ENCODE measurements at places on chromosomes 4 and X.
A peak's percentile ranks its signal among the peaks of the same experiment; 100 is the strongest.

GRCh38 chr4:140049849-140050637 lies 103.9 kb downstream of the MAML3 start:
- peak; percentile 35 for DNase-seq

- no peak for DNase-seq
Measured at GRCh38 chr4:74324262-74324661, 16.0 kb downstream of the EPGN start.

DNA sequence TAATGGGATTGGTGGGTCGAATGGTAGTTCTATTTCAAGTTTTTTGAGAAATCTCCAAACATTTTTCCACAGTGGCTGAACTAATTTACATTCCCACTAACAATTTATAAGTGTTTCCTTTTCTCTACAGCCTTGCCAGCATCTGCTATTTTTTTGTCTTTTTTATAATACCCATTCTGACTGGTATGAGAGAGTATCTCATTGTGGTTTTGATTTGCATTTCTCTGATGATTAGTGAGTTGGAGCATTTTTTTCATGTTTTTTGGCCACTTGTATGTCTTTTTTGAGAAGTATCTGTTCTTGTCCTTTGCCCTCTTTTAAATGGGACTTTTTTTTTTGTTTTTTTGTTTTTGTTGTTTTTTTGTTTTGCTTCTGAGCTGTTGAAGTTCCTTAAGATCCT lies 200.0 kb upstream of the GK2 start:
- no peak for DNase-seq

DNA sequence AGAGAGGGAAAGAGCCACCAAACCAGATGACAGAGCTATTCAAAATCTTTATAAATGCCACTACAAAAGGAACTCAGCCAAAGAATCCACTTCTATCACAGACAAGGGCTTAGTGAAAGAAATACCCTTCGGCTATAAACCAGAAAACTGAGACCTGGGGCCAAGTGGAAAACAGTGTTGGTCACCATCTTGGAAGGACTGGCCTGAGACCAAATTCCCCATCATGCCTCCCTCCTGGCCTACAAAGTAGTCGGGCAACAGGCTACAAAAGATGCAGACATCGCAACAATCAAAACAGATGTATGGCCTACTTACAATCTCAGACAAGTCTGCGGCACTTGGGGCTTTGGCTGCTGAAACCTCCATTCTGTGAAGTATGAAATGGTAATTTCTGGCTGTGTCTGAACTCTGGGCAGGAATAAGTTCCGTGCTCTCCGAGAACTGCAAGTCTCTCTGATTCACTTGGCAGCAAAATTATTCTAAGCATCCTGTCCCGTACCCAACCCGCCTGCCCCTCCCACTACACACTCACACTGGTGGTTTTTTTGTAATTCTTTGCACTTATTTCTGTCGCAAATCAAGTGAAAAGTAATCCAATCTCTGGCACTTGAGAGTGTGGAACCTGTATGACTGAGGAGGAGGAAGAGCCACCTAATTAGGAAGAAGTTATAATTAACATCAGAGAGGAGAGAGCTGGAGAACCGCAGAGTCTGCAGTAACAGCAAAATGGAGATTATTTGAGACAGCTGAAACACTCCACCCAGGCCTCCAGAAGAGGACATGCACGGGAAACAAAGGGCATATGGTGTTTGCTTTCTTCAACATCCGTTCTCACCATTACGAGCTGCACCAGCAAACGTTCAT lies 87.8 kb downstream of the SH3KBP1 start:
- peak; percentile 65 for DNase-seq

DNA sequence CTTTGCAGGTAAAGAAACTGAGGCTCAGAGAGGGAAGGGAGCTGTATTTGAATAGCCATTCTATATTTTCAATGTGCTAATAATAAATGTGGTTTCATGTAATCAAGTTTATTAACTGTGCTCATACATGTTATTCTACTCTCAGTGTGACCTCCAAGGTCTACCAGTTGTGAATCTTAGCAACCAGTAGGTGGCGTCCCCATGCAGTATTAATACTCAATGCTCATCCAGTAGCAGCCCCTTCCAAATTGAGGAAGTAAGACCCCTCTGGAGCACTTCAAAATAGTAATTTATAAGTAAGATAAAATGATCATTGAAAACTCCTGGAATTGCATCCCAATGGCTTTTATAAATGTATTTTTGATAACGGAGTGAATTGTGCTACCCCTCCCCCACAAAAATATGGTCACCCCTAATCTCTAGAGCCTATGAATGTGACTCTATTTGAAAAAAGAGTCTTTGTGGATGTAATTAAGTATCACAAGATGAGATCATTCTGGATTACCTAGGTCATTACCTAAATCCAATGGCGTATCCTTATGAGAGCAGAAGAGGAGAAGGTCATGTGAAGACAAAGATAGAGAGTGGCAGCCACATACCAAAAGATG lies 20.4 kb upstream of the SEPSECS start:
- DNase-seq = peak; percentile 67

GRCh38 chrX:108664701-108665100 lies 71.7 kb downstream of the IRS4 start:
- no peak for DNase-seq

GRCh38 chr4:70984589-70984988 lies 8.9 kb upstream of the DCK start:
- no peak for DNase-seq

- DNase-seq = no peak
Measured at GRCh38 chr4:101009471-101009870, 337.9 kb downstream of the PPP3CA start.

GRCh38 chrX:7109049-7109531 lies 38.4 kb upstream of the STS start:
- DNase-seq = no peak

GRCh38 chr4:98802770-98803198 lies 126.1 kb downstream of the EIF4E start:
- DNase-seq = no peak

- no peak for DNase-seq
Measured at GRCh38 chrX:1307626-1308340, 28.8 kb upstream of the IL3RA start.

GRCh38 chr4:118284169-118284568 lies 68.6 kb downstream of the PRSS12 start:
- DNase-seq = peak; percentile 19

- DNase-seq = no peak
Measured at GRCh38 chrX:44085209-44085608, 112.0 kb upstream of the NDP start.

GRCh38 chr4:14920759-14921320 lies 81.4 kb upstream of the CPEB2 start:
- DNase-seq = no peak

DNA sequence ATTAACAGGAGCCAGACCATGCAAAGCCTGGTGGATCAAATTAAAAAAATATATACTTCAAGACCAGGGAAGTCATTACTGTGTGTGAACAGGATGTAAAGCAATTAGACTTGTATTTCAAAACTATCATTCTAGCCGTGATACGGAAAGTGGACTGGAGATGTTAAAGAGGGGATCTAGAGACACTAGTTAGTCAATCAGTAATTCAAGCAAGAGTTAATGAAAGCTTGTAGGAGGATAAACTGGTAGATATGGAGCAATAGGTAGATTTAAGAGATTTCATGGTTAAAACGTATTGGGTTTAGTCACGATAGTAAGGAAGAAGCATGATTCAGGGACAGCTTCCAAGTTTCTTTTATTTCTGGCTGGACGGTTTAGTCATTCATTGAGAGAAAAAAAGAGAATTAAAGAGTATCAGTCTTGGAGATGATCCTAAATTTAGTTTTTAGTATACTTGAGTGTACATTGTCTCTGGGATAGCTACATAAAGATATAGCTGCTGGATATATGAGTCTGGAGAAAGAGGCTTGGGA lies 3.9 kb downstream of the MAD2L1 start:
- DNase-seq = peak; percentile 30

DNA sequence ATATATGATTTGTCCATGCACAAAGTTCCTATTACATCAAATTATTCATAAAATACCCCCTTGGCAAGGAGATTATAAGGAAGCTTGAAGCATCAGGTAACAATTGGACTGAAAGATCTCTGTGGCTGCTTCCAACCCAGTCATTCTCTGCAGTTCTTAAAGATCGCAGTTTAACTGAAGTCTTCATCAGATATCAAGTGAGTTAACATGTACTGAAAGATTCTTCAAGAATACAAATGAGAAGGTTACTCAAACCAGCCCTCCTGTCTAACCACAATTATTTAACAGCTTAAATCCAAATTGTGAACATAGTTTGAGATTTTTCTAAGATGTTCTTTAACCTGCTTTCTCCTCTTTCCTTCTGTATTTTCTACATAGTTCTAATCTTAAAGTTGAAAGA lies 56.1 kb downstream of the SLC10A7 start:
- no peak for DNase-seq

GRCh38 chr4:8291701-8292477 lies 22.3 kb downstream of the HTRA3 start:
- no peak for DNase-seq

- no peak for DNase-seq
Measured at GRCh38 chr4:113759696-113760093, 1.8 kb downstream of the CAMK2D start.

DNA sequence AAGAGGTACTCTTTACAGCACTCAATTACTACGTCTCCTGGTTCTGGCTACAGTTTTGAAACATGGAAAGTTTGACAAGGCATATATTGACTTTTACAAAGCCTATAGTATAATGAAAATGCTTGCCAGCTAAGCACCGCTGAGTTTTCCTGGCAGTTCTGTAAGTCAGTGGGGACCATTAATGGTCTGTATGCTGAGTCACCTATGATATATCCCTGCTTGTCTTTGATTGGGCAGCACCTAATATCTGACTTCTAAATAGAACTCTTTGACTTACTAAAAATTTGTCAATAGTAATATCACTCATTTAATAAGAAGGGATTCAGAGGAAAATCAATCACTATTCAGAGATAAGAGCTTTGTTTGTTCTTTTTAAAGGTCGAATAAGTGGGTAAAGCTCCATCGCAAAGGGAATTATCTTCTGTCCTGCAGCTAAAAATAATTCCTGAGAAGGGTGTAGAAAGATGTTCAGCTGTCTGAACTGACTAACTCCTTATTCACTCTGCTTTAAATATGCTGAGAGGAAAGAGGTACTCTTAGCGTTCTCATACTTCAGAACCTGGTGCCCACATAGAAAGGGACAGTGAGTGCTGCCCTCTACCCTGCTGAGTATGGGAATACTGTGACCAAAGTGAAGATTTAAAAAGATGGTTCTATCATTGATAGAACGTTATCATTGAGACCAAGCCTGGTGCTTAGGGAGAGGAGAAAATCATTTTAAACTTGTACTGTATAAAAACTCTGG lies 959 bp downstream of the SMPX start:
- DNase-seq = peak; percentile 7

DNA sequence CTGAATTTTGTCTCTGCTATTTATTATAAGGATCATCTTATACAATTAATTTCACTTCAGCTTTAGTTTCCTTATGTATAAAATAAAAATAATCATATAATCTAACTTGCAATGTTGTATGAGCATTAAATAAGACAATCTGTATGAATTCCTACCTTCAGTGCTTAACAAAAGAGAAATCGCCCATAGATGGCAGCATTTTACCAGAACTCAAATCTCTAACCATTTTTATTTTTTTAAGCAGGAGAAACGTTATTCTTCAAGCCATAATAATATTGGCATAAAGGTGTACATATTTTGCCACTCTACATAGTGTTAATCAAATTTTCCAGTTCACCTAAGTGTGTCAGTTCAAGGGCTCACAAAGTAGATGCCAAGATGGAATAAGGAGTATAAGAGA lies 78.8 kb downstream of the TMEM47 start:
- peak; percentile 62 for DNase-seq

- DNase-seq = no peak
Measured at GRCh38 chr4:89422441-89422990, 114.9 kb upstream of the GPRIN3 start.

GRCh38 chr4:53863158-53863557 lies 201.2 kb downstream of the CHIC2 start:
- peak; percentile 71 for DNase-seq

DNA sequence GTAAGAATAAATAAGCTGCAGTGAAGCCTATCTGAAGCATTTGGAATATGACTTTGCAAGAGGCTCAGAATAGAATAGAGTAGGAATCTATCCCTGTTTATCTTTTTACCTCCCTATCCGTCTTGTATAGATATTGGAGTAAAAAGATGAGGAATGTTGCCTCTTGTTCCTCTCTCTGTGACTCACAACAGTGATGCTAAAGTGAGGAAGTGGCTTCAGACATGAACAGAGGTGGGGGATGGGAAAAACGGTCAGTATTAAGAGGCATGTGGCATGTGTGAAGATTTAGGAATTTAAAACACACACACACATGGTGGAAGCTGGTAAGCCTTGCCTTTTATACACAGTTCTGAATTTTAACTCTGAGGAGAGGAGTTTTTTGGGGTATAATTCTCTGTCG lies 3.8 kb upstream of the DCAF4L1 start:
- DNase-seq = peak; percentile 39

GRCh38 chr4:1077711-1078477 lies 35.5 kb downstream of the RNF212 start:
- DNase-seq = no peak

- DNase-seq = no peak
Measured at GRCh38 chr4:84477738-84478137, 21.4 kb downstream of the NKX6-1 start.

DNA sequence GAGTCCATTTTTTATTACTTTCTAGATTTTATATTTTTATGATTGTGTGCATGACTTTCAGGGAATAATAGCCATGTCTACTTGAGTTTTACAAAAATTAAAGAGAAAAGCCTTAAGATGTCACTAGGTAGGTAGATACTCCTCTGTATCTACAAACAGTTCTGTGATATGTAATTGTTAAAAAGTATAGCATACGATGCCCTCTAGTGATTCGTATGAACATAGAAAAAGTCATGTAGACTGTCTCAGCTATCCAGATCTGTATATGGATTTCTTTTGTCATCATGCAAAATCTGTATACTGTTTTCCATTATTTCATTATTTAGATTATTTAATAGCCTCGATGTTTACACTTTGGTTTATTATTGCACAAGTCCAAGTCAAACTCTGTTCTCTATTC lies 856.6 kb downstream of the CENPC start:
- peak; percentile 15 for DNase-seq

DNA sequence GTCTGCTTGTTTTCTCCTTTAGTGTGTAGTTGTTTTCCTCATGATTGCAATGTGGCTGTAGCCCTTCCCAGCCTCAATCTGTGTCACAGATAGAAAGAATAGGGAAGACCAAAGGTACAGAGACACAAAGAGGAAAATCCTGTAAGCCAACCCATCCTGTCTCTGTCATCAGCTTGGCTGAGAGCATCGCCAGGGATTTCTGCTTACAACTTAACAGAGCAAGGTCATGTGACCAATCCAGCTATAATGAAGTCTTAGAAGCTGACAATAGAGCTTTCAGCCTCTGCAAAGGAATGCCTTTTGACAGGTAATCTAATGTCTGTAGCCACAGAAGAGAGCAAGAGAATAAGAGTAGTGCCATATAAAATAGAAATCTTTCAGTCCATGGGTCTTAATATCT lies 1598.0 kb upstream of the AGA start:
- DNase-seq = no peak

DNA sequence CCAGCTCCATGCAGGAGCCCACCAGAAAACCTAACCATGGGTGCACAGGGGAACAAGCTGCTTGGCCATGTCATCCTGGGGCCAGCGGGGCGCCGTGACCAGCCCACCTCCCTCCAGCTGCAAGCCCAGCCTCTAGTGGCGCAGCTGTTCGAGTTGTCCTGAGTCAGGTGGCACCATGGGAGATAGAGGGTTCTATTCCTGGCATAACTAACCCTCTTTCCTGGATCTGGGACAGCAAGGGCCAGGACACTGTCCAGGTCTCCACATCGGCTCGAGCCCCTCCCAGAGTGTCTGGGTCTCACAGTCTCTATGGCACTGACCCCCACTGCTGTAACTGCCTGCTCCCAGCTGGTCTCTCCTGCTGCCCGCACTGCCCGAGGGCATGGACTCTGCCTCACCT lies 16.7 kb downstream of the ABLIM2 start:
- DNase-seq = no peak

GRCh38 chr4:95095348-95095974 lies 337.7 kb downstream of the BMPR1B start:
- DNase-seq = peak; percentile 62
